ENCODE measurements at places on chromosomes 3 and 15.

GRCh38 chr3:27910456-27910855, 188.3 kb upstream of the EOMES start:
- no peak for DNase-seq

DNA sequence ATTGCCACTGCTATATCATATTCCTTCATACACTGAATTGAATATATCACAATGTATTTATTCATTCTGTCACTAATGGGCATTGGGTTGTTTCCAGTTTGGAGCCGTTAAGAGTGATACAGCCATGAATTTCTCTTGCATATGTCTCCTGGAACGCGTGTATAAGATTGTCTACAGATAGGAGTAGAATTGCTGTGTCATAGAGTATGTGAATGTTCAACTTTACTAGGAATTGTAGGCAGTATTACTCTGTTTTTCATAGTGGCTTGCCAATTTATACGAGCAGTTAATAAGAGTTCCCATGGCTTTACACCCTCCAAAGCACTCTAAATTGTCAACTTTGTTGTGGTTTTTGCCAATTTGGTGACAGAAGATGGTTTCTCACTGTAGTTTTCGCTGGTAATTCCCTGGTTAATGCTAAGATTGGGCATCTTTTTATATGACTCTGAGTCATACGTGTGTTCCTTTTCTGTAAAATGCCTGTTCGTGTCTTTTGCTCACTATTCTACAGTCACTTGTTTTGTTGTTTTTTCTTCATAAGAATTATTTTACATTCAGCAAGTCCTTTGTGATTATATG, 136.1 kb upstream of the LIPC start:
- DNase-seq, result no peak

- no peak for DNase-seq
Measured at GRCh38 chr3:4001976-4002375, 202.7 kb downstream of the LRRN1 start.

GRCh38 chr15:99536422-99537040, 29.3 kb upstream of the MEF2A start:
- no peak for DNase-seq

DNA sequence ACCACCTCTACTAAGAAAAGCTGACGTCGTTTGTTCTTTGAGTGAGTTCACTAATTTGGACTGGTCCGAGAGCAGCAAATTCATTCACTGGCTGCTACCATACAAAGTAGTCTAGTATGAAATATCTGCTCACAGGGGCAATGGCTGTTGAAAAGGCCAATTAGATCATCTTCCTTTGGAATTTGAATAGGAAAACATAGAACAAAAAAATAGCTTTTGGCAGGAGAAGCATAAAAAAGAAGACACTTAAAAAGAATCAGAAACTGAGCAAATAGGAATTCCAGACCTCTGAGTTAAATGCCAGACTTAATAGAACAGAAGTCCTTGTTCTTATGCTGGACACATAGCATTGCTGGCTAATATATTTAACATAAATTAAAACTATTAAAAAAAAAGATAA, 159.3 kb downstream of the IL1RAP start:
- DNase-seq, result no peak

DNA sequence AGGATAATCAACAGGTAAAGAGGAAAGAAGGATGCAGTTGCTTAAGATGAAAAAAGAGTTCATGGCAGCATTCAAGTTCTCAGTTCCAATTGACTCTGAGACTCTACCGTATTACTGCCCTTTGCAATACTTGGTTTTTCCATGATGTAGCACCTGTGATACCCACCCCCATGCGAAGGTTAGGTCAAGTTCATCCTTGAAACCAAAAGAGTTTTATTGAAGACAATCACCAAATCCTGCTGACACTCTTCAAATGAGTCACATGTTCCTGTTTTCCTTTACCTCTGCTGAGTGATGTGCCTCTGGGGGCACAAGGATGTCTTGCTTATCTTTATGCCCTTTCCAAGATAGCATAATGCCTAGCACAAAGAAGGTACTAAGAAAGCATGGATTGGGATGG, 111.3 kb upstream of the SLC7A14 start:
- DNase-seq, result no peak

- no peak for DNase-seq
Measured at GRCh38 chr3:99686955-99687612, 48.7 kb downstream of the COL8A1 start.

All from GM12892 (cell line).